ENCODE measurements at places on chromosomes 2 and 18.

DNA sequence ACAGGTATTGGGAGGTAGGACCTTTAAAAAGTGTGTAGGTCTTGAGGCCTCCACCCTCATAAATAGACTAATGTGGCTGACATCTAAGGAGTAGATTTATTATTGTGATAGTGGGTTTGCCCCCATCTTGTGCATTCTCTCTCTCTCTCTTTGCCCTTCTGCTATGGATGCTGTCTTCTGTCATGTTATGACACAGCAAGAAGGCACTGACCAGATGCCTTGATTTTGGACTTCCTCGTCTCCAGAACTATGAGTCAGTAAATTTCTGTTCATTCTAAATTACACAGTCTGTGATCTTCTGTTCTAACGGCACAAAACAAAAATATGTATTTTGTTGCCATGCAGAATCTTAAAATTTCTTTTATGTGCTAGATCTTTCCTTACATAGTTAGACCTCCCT lies 66.9 kb downstream of the ATAD2B start:
- DNase-seq = no peak

GRCh38 chr2:112254466-112255240 lies at the start of gene ZC3H8:
Gene ZC3H8, minus strand, starts transcription at chr2:112255042. Its CDS starts 61 bp downstream, at chr2:112254981.
- DNase-seq = peak; percentile 96

DNA sequence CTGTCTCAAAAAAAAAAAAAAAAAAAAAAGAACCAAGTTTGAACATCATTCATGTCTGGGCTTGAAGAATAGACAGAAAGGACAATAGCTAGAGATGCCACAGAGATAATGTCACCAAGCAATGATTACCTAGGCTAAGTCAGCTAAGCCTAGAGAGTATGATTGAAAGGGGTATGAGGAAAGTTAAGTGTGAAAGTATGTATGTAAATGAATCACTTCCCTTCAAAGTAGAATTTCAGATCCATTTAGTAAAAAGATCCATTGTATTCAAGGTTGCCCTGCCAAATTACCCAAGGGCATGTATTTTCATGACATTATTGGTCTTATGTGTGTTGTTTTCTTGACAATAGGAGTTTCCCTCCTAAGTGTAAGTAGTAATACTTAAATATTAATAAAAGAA lies 34.1 kb upstream of the SLC39A10 start:
- no peak for DNase-seq

DNA sequence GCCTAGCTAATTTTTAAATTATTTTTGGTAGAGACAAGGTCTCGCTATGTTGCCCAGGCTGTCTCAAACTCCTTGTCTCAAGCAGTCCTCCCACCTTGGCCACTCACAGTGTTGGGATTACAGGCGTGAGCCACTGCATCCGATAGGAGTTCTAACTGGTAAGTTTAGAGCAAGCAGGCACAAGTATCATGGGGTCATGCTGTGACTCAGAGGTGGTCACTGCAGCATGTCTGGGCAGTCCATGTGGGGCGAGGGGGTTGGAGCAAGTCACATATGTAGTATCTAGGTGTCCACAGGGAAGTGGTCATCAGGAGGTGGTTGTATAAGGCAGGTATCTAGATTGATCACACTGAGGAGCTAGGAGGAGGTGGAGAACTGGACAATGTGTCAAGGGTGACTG lies 22.7 kb upstream of the STARD7 start:
- no peak for DNase-seq

DNA sequence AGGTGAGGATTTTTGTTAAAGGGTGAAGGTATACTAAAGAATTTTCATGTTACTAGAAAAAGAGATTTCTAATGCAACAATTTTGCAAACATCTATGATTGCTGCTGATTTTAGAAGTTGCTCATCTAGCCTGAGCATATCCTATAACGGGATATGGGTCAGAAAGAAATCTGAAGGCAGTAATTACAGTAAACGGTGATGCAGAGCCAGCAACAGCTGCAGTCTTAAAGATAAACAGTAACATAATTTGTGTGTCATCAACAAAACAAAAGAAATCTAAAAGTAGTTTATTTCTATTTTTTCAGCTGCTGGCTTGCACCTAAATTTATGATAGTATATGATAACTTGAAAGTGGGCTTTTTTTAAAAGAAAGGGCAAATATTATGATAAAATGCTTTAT lies 215.7 kb downstream of the SLC4A10 start:
- no peak for DNase-seq

GRCh38 chr2:238790126-238790832 lies 57.6 kb upstream of the TWIST2 start:
- DNase-seq = no peak

DNA sequence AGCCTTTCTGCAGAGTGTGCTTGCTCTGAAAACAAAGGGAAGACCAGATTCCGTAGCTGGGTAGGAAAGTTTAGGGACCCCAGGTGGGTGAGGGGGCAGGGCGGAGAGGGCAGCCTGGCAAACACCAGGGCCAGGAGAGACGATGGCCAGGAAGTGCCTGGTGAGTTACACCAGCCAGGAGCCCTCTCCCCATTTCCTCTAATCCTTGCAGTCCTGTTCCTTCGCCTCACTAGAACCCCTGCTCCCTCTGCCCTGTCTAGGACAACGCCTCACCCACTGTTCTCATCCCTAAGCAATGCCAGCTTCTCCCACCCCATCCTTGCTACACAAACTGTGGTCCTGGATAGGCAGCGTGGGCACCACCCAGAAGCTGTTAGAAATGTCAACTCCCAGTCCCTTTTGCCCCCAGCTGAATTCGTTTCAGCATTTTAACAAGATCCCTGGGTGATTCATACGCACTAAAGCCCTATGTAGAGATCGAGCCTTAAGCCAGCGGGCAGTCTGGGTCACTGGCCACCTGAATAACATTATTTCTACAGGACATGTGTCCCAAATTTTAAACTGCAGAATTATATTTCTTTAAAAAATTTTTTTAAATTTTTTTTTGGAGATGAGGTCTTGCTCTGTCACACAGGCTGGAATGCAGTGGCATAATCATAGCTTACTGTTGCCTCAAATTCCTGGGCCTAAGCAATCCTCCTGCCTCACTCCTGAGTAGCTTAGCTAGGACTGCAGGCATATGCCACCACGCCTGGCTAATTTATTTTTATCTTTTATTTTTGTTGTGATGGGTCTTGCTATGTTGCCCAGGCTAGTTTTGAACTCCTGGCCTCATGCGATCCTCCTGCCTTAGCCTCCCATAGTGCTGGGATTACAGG lies 10.9 kb downstream of the WIPF1 start:
- no peak for DNase-seq

DNA sequence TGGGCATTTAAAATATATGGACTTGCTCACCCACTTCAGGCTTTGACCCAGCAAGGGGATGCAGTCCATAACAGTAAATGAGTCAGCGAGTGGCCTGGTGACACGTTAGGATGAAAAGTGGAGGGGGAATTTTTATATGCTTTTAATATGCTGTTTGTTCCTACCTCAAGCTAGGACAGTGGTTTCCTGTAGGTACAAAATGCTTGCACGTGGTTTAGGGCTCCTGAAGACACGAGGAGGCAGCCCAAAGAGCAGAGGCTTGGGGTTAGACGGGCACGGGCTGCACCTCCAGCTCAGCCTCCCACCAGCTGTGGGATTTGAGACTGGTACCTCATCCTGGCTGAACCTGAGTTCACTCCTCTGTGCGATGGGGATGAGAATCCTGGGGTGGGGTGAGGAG lies 306.2 kb upstream of the CXCR4 start:
- DNase-seq = no peak

DNA sequence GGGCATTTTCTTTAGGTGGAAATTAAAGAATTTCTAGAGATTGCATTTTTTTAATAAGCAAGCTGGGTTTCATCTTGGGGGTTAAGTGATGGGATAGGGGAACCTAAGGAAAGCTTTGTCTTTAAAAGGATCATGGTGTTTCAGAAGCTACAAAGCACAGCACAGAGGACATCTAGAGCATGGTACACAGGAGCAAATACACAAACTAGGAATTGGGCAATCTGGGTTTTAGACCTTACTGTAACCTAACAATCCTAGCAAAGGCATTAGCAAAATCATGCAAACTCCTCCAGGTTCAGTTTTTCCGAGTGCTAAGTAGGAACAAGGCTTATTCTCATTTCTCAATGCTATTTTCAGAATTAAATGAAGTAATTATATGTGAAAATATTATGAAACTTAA lies 134.1 kb downstream of the CD226 start:
- no peak for DNase-seq

DNA sequence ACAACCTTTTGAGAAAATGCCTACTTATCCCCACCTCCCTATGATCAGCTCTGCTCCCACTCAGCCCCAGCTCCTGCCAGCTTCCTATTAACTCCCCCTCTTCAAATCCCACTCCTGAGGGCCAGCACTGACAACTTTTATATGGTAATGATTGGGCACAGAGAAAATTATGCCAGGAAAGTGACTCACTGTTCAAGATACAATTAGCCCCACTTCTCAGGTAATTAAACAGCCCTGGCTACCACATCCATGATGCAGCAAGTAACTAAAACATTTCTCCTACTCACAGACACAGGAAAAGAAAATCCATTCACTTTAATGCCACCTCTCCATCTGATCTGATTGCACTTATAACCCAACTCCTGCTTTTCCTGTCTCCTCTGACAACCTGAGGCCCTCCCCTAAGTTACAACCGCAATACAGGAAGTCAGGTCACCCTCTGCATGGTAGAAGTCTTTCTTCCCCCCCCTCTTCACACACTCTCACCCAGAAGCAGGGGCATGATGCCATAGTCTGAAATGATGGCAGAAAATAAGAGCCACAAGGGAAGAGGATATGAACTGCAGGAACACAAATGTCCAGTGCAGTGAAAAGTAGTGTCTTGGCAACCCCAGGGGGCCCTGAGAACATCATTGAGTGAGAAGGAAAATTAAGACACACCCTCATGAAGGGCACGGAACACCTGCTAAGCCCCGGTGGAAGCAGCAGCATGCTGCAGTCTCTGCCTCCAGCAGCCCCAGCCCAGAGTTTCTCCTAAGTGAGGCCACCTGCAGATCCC lies 54.4 kb downstream of the STK39 start:
- DNase-seq = no peak

DNA sequence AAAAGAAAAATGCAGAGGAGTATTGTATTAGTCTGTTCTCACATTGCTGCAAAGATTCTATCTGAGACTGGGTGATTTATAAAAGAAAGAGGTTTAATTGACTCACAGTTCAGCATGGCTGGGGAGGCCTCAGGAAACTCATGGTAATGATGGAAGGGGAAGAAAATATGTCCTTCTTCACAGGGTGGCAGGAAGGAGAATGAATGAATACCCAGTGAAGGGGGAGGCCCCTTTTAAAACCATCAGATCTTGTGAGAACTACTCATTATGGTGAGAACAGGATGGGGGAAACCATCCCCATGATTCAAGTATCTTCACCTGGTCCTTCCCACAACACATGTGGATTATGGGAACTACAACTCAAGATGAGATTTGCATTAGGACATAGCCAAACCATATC lies 9.1 kb upstream of the PLCL1 start:
- DNase-seq = no peak

GRCh38 chr2:157789256-157789655 lies 86.9 kb downstream of the ACVR1 start:
- no peak for DNase-seq

- DNase-seq = no peak
Measured at GRCh38 chr2:118808429-118808809, 39.0 kb downstream of the EN1 start.

Measured in stimulated activated CD4-positive, alpha-beta T cell treated with anti-CD3 and anti-CD28 coated beads, Interleukin-1b, Interleukin-23, amount 100 ng/mL, for 4 hours (primary cell).